ENCODE measurements at places on chromosomes 4 and X. TPM values are rescaled to one million over a fixed set of nuclear protein-coding genes. Genes with fewer than 3 reads are reported as not detected.
A peak's percentile ranks its signal among the peaks of the same experiment; 100 is the strongest.

GRCh38 chr4:110848787-110849186, 225.9 kb upstream of the PITX2 start:
- no peak for DNase-seq

DNA sequence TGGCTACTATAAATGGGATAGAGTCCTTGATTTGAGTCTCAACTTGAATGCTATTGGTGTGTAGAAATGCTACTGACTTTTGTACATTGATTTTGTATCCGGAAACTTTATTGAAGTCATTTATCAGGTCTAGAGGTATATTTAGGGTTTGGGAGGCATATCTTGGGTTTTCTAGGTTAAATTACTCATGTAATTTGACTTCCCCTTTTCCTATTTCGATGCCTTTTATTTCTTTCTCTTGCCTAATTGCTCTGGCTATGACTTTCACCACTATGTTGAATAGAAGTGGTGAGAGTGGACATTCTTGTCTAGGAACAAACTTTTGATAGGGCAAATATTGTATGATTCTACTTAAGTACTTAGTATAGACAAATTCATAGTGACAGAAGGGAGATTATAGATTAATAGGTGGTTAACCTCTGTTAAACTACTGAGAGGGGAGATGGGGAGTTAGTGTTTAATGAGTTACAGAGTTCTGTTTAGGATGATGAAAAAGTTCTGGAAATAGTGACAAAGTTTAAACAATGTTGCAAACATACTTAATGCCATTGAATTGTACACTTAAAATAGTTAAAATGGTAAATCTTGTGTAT, 22.8 kb upstream of the HSPA4L start:
- no peak for DNase-seq

EDNRA gene
- not detected for total RNA-seq

DRD5 gene
- total RNA-seq: not detected

DNA sequence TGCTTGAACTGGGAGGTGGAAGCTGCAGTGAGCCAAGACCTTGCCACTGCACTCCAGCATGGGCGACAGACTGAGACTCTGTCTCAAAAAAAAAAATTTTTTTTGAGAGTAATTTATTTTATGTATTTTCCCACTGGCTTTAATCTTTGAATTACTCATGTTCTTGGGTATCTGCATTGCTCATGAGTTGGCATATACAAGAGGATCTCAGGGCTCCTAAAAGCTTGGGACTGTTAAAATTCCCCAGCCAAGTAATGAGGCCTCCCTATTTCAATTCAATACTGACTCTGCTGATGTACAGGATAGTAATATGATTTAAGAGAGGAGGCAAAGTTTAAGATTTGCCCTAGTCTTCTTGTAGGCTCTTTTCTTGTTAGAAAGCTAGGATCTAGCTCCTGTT, 6.2 kb downstream of the IL21 start:
- DNase-seq: no peak

DNA sequence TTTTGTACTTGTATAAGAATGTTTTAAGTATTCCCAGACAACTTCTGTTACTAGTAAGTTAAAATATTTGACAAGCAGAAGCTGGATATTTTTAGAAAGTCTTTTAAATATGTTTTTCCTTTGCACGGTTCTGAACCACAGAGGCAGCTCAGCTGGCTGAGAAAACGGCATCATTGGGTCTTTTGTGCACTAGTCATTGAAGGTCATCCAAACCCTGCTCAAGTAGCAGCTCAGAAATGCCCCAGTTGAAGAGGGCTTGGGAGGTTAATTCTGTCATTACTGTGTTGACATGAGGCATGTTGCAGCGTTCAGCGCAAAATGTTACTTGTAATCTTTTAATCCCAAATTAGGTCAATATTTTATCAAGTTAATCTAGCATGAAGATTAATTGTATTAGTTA, 383.7 kb upstream of the FAM241A start:
- no peak for DNase-seq

BMP3 gene
- total RNA-seq: not detected

DNA sequence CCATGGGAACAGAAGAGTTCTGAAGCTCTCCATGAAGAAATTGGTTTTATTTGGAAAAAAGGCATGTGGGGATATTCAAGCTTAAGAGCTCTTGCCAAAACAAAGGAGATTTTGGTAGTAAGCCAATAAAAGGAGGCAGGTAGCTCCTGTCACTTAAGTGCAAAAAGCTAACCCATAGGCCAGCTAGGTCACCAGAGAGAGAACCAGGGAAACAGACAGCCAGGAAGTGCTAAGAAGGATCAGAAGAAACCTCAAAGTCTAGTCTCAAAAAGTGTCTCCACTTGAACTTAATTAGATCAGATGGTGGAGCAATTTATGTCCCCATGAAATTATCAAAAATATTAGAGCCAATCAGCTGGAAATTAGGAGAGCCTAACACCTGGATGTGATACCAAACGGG, 49.2 kb downstream of the CD40LG start:
- no peak for DNase-seq

MAPK10 gene
- 0.51 TPM for total RNA-seq

DNA sequence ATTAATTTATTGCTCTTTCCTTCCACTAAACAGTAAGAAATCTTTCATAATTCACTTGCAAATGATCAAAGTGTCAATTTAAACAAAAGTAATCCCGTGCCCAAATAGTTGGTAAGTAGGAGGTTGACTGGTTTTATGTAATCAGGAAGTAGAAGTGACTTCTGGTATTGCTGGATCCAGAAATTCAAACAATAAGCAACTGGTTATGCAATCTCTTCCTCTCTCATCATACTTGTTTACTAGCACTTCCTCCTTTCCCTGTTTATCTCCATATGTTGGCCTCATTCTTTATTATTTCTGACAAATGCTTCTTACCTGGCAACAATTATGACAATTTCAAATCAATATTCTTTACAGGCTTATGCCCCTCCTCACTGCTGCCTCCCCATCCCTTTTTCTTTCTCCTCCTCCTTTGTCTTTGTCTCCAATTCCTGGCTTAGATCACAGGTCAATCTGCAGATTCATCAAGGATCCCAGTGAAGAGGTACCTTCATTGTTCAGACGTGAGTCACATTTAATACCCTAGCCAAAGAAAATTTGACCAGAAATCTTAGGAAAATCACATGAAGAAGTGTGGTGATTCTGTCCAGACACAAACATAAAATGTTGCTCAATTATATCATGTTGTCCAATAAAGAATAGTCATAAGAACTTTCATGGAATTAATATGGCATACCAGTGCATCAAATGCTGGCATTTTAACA, 323.2 kb upstream of the PCDH7 start:
- DNase-seq: peak; percentile 8

GRCh38 chr4:13289391-13289790, 194.7 kb downstream of the RAB28 start:
- no peak for DNase-seq

GRCh38 chr4:102616636-102617035, 115.5 kb downstream of the NFKB1 start:
- DNase-seq: no peak

- no peak for DNase-seq
These were observed 2.9 kb downstream of the IL9R start for GRCh38 chrX:156000361-156000926.

- DNase-seq: no peak
These were observed 60.8 kb downstream of the PPM1K start for GRCh38 chr4:88223516-88223915.

- no peak for DNase-seq
These were observed 218.1 kb downstream of the ANTXR2 start for GRCh38 chr4:79854856-79855502.

- no peak for DNase-seq
These were observed 177.6 kb downstream of the RNF150 start for GRCh38 chr4:140955641-140956040.

UNC5C gene
- not detected for total RNA-seq

- DNase-seq: peak; percentile 84
These were observed 44.1 kb upstream of the SH3RF1 start for GRCh38 chr4:169314906-169315305.

DNA sequence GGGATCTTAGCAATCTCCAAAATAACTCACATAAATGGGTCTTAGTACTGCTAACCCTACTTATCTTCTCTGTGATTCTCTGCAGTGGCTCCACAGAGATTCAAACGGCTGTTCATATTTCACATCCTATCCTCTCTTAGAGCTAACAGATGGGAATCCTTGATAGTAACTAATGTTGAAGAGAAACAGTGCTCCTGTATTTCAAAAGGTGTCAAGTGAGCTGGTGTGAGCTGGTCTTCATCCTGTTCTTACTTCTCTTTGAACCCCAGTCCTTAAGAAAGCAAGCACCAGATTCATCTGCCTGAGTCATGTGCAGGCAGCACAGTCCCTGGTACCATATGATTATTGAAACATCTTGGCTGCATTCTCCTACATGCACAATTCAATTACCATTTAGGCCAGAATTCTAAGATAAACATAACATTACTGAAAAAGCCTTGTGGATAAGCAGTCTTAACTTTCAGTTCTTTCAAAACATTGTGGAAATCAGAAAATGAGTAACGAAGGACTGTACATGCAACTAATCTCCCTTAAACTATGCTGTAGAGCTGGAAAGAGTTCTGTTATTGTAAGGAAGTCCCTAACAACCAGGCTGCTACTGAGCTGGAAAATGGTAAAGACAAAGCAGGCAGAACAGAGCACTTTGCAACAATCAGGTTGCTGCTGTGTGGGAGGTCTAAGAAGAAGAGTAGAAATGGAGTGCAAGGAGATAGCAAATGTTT, 153.1 kb downstream of the NPNT start:
- no peak for DNase-seq

CENPVL1 gene
- total RNA-seq: not detected

DNA sequence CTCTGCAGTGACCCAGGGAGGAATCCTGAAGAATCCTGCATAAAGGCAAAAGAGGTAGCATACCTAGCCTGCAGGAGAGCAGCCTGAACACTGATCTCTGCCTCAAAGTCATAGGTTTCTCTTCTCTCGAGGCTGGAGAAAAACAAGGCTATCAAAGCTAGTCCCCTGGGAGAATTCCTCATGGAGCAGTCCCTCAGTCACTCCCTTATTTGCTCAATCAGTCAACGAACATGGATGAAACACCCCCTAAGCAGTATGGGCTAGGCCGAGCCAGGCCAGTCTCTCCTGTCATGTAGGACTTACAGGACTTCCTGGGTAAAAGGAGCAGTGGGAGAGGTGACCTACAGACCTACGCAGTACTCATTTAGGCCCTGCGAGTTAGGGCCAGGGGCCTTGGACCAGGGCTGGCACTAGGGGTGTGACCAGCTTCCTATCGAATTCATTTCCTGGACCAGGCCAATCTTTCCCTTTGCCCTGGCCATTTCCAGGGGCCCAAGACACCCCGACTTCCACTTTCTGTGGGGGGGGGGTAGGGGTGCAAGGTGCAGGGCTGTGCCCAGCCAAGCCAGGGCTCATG, 164.1 kb downstream of the EFNB1 start:
- no peak for DNase-seq

DNA sequence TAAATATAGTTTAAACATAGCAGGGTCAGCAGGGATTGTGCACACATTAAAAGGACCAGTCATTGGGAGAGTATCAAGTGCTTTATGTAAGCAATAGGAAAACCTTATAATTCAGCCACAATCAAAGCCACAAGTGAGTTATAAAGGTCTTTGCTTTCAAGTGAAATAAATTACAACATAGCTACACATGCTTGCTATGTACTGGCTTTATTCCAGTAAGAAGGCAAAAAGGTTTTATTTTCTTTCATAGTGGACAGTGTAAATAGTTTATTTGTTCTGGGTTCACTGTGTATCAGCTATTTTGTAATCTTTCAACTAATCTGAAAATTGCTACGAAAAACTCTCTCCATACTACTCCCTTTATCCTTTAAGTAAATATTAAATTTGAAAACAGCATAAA, 691.4 kb downstream of the PCDH7 start:
- peak; percentile 54 for DNase-seq

MAGEA10 gene
- not detected for total RNA-seq

- no peak for DNase-seq
These were observed 174.6 kb upstream of the PGRMC2 start for GRCh38 chr4:128462103-128462783.

- DNase-seq: peak; percentile 43
These were observed 34.1 kb downstream of the HTRA3 start for GRCh38 chr4:8303485-8304281.

GRCh38 chrX:34866646-34867045, 76.0 kb upstream of the FAM47B start:
- no peak for DNase-seq

FOXR2 gene
- not detected for total RNA-seq

HTN1 gene
- total RNA-seq: not detected

DNA sequence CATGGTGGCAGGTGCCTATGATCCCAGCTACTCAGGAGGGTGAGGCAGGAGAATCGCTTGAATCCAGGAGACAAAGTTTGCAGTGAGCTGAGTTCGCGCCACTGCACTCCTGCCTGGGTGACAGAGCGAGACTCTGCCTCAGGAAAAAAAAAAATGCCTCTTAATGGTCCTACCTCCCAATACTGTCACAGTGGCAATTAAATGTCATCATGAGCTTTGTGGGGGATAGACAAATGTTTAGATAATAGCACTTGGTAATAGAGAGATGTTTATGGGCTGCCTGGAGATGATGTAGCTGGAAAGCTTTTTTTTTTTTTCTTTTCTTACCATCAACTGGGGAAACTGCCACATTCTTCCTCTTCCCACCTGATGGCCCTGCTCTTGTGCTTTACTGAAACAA, 33.0 kb downstream of the GRK4 start:
- DNase-seq: no peak

MYL5 gene
- total RNA-seq: 10.9 TPM

DNA sequence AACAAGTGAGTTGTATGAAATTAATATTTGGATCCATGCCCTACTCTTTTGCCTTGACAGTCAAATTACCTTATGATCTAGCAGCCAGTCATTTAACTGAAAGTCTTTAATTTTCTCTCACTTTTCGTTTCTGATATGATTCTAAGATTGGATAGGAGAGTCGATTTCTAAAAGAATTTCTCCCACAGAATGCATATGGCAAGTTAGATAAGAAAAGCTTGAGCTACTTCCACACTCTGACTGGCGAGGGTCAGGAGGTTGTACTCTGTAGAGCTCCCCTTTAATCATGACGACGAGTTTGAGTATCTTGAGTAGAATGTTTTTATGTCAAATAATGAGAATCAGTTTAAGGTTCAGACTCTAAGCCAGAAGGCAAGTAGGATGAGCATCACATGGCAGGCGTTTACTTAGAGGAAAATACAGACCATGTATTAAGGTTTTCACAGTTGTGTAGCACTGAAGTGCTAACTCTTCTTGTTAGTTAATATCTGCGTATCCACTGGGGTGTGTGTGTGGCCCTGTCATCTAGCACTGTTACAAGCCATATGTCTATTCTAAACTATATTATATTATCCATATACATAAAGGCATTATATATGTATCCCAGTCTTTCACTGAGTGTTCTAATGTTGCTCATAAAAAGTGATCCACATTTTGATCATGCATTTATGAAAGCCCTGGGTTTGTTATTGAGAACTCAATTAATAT, 37.8 kb downstream of the LRP2BP start:
- no peak for DNase-seq

AMTN gene
- not detected for total RNA-seq

Measured in HT-29 (cell line).